Gastrocnemius medialis (tissue), 4 donors: ENCODE measurements at places on chromosomes 2 and 18.

GRCh38 chr2:159976527-159977160, 85.8 kb downstream of the PLA2R1 start:
- no peak for DNase-seq

GRCh38 chr2:216023055-216023648, 9.8 kb upstream of the MREG start:
- no peak for DNase-seq

DNA sequence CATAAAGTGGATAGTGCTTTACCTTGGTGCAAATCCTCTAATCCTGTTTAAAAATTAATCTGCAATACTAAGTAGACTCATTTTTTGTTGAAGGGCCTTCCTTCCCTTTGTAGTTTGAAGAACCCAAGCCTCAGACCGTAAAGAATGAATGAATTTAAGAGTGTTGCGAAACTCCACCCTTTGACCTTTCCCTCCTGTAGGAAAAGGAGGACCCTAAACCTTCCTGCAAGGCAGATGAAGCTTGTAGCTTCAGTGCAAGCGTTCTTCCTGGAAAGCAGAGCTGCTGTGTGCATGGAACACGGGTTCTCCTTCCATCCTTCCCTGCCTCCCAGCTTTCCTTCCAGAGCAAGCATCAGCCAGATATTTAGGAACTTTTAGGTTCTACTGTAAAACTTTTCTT, 1.7 kb downstream of the IMPA2 start:
- no peak for DNase-seq

- no peak for DNase-seq
Measured at GRCh38 chr2:105518897-105519296, 120.0 kb upstream of the FHL2 start.
